Right atrium auricular region (tissue), 2 donors: ENCODE measurements at places on chromosomes 16 and 17.

DNA sequence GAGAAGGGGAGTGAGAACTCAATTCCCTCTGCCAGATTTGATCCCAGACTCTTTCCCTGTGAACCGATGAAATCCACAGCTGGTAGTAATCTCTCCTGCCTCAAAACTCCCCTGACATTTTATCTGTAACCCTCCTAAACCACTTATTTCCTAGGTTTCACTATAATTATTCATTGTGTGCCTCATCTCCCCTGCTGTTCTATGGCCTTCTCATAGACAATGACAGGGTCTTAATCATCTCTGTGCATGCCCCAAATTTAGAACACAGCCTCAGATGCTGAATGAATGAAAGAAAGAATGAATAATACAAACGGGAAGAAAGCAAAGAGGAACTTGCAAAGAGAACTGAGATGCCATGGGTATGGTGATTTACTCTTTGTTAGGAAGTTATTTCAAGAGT is 451.1 kb downstream of the HS3ST3B1 start:
- DNase-seq: no peak

- DNase-seq: peak; percentile 72
These were observed 1.5 kb upstream of the SREBF1 start for GRCh38 chr17:17837966-17838962.

DNA sequence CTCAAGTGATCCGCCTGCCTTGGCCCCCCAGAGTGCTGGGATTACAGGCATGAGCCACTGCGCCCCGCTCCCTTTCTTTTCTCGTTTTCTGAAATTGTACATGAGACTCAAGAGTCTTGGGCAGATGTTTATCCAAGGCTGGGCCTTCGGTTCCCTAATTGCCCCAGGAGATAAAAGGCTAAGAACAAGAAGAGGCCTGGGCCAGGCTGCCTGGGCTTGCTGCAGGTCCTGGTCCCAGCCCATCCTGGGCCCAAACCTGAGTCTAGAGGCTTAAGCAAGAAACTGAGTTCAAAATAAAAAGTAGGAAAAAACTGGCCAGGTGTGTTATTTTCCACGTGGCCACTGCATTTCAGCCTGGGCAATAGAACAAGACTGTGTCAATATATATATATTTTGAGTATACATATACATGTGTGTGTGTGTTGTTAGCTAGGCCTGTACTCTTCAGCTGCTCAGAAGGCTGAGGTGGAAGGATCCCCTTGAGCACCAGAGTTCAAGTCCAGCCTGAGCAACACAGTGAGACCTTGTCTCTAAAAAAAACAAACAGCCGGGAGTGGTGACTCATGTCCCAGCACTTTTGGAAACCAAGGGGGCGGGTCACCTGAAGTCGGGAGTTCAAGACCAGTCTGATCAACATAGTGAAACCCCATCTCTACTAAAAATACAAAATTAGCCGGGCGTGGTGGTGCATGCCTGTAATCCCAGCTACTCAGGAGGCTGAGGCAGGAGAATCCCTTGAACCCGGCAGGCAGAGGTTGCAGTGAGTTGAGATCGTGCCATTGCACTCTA is 6.8 kb upstream of the CLUH start:
- no peak for DNase-seq

DNA sequence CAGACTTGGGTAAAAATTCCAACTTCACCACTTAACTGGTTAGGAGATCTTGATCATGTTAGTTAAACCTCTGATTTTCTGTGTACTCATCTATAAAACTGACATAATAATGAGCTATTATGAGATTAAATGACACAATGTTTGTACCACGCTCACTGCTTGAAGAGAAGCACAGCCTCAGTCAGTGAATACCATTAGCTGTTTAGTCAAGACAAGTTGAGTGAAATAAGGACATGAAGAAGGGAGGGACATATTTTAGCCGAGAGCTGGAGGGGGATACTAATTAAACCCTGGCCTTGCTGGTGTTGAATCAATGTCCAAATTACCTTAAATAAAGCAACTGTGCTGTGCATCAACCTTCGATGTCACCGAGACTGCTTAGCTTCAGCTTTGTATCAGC is 105.1 kb upstream of the TOX3 start:
- DNase-seq: no peak

DNA sequence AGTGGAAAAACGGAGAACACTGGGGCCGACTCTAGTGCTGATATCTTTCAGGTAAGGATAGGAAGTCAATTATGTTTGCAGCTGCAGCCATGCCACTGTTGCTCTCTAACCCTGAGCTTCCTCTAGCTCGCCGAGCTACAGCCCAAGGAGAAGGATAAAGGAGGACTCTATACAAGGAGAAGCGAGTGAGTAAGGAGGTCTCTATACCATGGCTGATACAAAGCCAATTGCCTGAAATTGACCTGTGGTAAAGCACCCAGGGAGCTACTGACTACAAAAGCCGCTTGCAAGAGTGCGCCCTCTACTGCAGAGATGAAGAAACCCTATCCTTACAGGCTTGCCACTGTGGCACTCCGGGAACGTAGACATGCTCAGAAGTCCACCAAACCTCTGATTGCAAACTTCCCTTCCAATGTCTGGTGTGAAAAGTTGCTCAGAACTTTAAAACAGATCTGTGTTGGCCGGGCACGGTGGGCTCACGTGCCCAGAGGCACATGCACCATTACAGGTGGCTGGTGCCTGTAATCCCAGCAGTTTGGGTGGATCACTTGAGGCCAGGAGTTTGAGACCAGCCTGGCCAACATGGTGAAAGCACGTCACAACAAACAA is 10.8 kb upstream of the SLC46A1 start:
- DNase-seq: no peak

DNA sequence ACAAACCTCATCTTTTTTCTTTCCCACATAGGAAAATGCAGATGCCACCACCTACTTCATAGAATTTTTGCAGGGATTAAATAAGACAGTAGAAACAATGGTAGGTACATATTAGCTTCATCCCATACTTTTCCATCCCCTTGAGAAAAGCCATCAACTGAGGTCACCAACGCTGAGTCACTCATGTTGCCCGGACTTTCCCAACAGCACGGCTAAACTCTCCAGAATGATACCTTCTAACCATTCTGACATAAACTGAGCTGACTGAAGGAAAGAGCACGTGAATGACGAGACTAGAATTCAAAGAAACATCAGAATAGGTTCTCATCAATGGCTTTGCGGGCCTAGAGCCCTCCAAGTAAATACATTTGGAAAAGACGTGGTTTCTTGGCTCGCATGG is 146.0 kb upstream of the RCVRN start:
- no peak for DNase-seq

- no peak for DNase-seq
These were observed 16.4 kb upstream of the SEC14L1 start for GRCh38 chr17:77124192-77124889.

DNA sequence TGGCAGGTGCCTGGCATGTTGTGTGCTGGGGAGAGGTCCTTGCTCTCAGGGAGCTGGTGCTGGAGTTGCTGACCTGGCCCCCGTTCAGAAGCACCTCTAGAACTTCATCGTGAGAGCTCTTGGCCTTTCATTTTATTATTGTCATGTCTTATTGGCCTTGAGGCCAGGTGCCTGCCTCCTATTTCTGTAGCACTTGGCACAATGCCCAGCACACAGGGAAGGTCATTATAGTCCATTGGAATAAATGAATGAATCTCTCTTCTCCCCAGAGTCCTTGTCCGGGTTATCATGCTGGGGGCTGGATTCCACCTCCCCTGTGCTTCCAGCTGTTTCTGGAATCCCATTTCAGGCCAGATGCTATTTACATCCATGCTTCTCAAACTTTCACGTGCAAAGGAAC is 169.2 kb downstream of the HAPSTR1 start:
- DNase-seq: no peak

GRCh38 chr16:87178177-87178863 is 138.9 kb downstream of the C16orf95 start:
- DNase-seq: no peak

DNA sequence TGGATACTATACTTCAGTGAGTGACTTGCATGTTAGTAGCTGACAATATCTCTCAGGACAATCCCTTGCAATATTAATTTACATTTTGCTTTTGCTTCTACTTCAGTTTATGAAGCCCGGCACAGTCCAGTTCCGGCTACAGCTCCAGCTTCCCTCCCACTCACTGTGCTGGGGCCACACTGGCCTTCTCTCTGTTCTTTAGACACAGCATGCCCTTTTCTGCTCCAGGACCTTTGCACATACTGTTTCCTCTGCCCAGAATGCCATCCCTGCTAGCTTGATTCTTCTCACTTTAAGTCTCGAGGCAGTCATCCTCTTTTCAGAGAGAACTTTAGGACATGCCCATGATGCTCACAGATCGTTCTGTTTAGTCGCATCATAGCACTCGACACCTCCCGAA is 25.5 kb upstream of the LRRC75A start:
- no peak for DNase-seq

- no peak for DNase-seq
These were observed 592.8 kb upstream of the GOT2 start for GRCh38 chr16:59326955-59327354.

GRCh38 chr16:29899516-29900101 is at the start of gene SEZ6L2:
SEZ6L2 (minus strand) TSS chr16:29899550; CDS start chr16:29899019, 531 bp downstream.
- DNase-seq: peak; percentile 59

DNA sequence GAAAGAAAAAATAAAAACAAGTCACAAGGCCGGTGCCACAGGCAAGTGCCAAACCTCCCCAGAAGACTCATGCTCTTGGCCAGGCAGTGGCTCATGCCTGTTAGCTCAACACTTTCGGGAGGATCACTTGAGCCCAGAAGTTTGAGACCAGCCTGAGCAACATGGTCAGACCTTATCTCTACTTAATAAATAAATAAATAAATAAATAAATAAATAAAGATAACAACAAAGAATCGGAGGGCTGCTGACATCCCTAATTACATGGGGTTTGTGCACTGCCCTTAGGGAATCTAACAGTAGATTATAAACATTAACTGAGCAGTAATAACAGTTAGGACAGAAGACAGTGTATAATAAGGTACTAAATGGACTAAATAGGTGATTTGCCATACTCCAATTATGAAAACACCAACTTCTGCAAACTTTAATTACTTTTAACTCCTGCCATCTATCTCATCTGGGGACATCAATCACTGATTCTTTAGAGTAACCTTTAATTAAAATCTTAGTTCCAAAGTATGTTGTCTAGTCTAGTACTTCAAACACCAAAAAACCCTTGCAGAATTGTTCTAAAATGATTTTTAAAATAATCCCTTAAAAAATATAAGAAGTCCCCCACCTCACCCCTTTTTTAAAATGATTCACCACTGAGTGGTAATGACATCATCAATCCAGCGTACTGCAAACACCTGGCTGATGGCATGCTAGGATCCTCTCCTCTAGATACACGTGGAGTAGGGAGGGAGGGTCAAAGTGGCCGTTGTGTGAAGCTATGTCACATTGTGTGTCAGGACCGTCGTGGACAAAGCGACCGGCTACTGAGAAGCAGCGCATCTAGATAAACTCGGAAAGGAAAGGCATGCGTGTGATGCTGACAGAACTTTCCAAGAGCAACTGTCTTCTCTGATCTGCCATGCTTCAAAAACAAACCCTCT is 28.5 kb downstream of the CYTH1 start:
- no peak for DNase-seq

- DNase-seq: no peak
These were observed 8.8 kb downstream of the ST3GAL2 start for GRCh38 chr16:70429888-70430666.

- no peak for DNase-seq
These were observed 18.0 kb upstream of the NDRG4 start for GRCh38 chr16:58481931-58482330.

GRCh38 chr17:47850373-47850691 is 631 bp downstream of the SP6 start:
- DNase-seq: no peak

DNA sequence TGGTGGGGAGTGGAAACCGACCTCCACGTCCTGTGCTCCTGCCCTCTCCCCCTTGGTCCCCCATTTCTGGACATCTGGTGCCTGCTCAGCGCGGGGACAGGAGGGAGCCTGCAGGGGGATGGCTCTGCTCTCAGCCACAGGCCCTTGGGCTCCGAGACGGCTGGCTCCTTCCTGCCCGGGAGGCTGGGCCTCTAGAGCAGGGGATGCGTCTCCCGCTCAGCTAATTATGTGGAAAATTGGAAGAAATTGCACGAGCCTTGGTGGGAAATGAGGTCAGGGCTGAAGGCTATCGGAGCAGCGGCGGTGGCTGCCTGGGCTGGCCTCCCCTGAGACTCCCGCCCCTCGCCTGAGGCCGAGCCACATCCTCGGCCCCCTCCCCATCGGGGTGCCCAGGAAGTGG is 154.6 kb upstream of the CIBAR2 start:
- DNase-seq: no peak

DNA sequence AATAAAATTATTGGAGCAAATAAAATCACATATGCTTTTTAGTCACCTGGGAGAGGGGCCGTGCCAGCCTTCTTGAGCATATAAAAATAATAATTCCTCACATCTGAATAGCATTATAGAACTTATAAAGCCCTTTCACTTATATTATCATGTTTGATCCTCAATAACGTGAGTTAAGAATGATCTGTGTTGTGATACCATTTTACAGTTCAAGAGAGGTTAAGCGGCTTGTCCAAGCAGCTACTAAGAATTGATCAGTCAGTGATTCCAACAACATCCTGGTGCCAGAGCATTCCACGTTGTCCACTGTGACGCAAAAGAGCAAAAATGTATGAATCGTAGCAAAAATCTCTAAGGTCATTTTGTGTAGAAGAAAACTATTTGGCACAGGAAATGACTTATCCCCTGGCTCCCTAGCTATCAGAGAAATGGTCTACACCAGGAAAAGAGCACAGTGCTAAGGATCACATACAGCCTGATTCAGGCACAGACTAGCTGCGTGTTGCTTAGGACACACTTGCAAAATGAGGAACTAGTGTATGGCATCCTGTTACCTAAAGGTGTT is 33.0 kb downstream of the ANKFN1 start:
- no peak for DNase-seq

DNA sequence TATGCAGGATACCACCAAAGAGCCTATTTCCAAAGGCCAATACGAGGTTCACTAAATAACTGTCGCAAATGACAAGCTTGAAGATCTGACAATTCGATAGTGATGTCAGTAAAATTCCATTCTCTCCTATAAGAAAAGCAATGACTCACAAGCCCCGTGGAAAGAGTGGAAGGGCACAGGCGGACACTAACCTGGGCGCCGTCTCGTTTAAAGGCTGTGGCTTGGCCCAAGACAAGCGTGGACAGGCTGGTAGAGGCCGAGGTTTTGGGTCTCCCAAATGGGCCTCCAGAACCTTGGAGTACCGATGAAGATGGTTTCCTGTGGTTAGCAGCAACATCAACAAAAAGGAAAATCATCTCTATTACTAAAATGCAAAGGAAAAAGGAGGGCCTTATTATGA is 16.5 kb upstream of the SLC38A8 start:
- no peak for DNase-seq

- no peak for DNase-seq
These were observed 655 bp upstream of the MTHFSD start for GRCh38 chr16:86555704-86556075.

DNA sequence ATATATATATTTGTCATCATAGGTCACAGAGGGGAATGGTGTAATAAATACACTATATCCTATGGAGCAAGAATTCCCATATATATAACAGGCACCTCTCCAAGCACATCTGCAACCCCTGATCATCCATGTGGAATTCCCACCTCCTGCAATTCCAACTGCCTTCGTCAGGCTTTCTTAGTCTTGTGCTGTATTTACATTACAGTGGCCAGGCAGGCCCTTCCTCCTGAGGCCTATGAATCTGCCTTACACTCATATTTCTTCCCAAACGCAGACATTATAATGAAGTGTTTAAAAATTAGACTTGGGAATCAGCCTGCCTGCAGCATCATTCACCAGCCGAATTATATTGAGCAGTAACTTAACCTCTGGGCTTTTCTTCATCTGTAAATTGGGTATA is 19.3 kb upstream of the DNAH9 start:
- DNase-seq: no peak

- no peak for DNase-seq
These were observed 10.6 kb downstream of the KSR1 start for GRCh38 chr17:27466743-27467375.
